DMS 273 treated with DMSO at 0.1 percent for 48 hours (cell line): ENCODE measurements at places on chromosomes 7 and 10.

GRCh38 chr10:122359621-122360020 lies 14.9 kb upstream of the PLEKHA1 start:
- DNase-seq: no peak

DNA sequence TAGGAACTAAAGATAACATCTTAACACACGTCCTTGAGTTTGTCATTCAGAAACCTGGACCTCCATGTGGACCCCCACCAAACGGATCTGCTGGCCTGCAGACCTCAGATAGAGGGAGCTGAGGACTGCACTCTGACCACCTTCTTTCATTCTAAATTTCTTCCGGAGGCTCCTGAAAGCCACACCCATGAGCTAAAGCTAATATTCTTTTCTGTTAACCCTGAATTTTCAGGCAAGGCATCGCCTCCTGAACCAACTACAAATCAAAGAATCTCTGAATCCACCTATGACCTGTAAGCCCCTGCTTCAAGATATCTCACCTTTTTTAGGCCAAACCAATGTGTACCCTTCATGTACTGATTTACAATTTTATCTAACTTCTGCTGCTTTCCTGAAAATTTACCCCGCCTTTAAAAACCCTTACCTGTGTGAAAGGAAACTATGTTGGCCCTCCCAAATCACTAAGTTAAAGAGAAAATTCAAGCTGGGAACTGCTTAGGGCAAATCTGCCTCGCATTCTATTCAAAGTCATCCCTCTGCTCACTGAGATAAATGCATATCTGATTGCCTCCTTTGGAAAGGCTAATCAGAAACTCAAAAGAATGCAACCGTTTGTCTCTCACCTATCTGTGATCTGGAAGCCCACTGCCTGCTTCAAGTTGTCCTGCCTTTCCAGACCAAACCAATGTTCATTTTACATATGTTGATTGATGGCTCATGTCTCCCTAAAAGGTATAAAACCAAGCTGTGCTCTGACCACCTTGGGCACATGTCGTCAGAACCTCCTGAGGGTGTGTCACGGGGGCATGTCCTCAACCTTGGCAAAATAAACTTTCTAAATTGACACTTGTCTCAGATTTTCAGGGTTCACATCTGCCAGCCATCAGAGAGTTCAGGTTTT lies 7.7 kb upstream of the MSMB start:
- no peak for DNase-seq

- DNase-seq: no peak
Observed at GRCh38 chr10:57973451-57973850, 294.2 kb downstream of the IPMK start.

DNA sequence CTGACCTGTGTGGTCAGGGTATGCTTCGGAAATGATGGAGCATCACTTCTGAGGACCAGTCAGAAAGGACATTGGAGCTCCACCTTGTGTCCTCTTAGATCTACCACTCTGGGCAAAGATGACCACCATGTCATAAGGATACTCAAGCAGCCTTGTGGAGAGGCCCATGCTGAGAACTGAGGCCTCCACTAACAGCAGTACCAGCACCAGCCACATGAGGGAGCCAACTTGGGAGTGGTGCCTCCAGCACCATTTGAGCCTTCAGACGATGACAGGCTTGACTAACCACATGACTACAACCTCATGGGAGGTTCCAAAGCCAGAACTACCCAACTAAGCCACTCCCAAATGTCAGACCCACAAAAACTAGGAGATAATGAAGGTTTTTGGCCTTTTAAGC lies 116.0 kb downstream of the NPTX2 start:
- DNase-seq: peak; percentile 35

- no peak for DNase-seq
Observed at GRCh38 chr10:68082872-68083271, 7.8 kb upstream of the HERC4 start.

DNA sequence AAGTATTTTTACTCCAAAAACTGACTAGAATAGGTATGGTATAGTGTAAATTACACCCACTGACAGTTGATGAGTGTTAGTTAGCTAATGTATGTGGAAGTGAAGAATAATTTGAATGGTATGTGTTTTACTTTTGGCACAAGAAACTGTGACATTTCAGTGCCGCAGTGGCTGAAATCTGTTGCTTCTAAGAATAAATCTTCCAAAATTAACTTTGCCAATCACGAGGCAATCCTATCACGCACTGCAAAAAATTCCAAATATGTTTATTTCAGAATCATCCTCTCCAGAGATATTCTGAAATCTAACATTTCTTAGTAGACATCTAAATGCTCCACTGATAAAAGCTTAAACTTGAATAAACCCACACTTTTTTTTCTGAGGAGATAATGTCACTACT lies 61.2 kb downstream of the PCLO start:
- no peak for DNase-seq

GRCh38 chr10:117511601-117512390 lies 30.8 kb upstream of the EMX2 start:
- no peak for DNase-seq

GRCh38 chr10:121580276-121581116 lies 17.7 kb downstream of the FGFR2 start:
- DNase-seq: peak; percentile 65

GRCh38 chr10:6023661-6024333 lies 38.4 kb downstream of the IL2RA start:
- DNase-seq: no peak

DNA sequence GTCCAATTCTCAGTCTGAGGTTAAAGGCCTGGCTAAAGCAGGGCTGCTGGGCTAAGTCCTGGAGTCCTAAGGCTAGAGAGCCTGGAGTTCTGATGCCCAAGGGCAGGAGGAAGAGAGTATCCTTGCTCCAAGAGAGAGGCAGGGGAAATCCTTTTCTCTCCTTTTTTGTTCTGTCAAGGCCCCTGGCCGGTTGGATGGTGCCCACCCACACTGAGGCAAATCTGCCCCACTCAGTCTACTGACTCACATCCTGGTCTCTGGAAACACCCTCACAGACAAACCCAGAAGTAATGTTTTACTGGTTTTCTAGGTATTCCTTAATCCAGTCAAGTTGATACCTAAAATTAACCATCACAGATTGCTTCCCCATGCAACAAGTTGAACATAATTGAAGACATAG lies 23.0 kb downstream of the ZNF518A start:
- no peak for DNase-seq

- DNase-seq: no peak
Observed at GRCh38 chr7:158468181-158468580, 119.4 kb downstream of the PTPRN2 start.

DNA sequence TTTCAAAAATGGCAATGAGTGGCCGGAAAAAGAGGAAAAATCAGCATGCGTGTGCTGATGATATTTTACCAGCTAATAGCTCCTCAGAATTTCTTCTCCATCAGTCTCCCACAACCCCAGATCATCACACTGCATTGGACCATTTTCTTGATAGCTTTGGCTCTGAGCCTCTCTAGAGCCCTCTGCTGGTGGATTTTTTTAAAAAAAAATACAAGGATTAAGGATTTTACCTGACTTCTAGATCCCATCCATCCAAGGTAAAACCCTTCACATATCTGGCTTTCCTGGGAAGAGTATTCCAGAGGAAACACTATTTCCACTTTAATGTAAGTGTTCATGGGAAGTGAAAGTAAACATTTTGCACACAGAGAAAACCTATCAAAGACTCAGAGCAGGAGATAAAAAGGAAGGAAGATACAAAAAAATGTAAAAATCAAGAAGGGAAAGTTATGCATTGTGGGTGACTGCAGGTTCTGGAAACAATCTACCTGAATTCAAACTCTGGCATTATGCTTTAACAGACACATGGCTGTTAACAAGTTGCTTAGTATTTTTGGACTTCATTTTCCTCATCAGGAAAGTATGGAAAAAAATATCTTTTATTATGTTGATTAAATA lies 380.9 kb downstream of the LRRTM3 start:
- DNase-seq: no peak

- DNase-seq: no peak
Observed at GRCh38 chr7:98399890-98400541, 874 bp downstream of the BAIAP2L1 start.

GRCh38 chr7:149713731-149714068 lies 59.7 kb downstream of the ZNF467 start:
- DNase-seq: no peak

DNA sequence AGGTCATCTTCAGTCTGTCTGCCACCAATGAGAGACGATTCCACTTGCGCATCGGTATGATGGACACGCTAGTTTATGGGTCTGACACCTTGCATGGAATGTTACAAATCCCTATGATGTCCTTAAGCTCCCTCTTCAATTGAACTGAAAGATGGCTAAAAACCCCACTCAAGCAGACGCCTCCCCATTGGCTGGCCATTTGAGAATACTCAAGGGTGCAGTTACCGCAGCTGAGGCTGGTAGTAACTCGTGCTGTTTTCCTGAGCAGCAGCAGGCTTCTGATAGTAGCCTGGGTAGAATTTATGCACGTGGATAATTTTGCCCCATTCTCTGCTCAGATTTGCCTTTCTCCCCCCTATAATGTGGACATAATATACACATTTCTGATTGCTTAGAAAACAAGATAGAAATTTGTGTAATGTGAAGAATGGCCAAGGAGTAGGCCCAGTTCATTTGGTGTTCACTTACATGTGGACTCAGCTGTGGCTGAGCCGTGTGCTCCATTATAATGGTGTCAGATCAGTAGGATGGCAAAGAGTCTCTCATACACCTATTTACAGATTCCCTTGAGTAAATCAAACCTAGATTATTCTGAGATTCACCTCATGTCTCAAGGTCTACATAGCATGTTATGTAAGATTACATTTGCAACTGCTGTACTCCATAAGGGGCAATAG lies 142.8 kb downstream of the HIBADH start:
- no peak for DNase-seq

GRCh38 chr10:76230921-76231285 lies 799.5 kb downstream of the LRMDA start:
- no peak for DNase-seq

DNA sequence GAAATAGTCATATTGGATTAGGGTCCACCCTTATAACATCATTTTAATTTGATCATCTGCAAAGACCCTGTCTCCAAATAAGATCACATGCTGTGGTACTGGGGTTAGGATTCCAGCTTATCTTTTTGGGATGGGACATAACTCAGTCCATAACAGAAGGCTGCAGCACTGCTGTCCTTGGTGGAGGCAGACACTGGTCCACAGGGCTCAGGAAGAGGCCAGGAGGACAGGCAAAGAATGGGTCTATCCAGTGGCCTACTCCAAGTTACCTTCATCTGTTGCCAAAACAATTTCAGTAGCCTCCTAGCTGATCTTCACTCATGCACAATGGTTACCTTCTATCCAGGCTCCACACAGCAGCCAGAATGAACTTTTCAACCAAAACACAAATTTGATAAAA lies 387.0 kb downstream of the GRID1 start:
- DNase-seq: no peak

DNA sequence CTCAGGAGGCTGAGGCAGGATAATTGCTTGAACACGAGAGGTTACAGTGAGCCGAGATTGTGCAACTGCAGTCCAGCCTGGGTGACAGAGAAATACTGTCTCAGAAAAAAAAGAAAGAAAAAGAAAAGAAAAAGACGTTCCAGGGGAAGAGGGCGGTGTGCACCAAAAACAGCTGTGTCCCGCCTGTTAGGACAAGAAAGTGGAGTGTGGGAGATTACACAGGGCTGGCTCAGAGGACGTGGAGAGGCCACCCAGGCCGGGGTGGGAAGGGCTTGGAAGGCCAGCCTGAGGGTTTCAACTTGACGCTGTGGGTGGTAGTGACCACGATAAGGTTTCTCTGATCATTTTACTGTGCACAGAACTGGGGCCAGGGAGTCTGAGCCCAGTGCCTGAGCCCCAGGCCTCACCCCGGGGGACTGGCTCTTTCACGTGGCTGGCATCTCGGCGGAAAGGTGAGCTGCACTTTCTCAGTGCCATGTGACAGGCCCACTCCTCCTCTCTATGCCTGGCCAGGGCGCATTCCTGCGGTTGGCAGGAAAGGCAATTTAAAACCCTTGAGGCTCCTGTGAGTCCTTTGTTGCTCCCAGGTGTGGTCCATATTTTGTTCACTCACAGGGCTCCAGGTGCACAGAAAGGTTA lies 13.9 kb downstream of the RHBDD2 start:
- no peak for DNase-seq
